SJSA1 (cell line): ENCODE measurements at places on chromosomes 3 and 15.

DNA sequence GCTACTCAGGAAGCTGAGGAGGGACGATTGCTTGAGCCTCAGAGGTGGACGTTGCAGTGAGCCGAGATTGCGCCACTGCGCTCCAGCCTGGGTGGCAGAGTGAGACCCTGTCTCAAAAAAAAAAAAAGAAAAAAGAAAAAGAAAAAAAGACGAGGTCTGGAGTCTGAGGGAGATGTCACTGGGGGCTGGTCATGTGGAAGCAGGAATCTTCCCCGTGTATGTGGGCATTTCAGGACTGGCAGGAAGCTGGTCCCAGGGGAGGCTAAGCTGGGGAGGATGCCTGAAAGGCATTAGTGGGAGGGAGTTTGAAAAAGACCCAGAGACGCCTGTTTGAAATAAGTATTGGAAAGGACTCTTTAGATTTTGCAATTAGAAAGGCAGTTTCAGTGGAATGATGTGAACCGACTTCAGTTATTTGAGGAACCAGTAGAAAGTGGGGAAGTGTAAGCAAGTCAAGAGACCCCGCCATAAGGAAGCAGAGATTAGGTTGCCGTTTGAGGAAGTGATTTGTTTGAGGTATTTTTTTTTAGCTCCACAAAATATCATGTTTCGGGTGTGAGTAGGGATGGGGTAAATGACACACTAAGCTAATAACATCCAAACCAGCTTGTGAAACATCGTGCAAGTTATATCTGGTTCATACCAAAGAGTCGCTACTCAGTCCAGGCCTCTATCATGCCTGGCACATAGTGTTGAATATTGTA is 55.5 kb downstream of the ST6GAL1 start:
- no peak for DNase-seq

GRCh38 chr3:103181160-103181559 is 746.3 kb downstream of the ZPLD1 start:
- no peak for DNase-seq

GRCh38 chr3:37100411-37100810 is 74.0 kb downstream of the LRRFIP2 start:
- no peak for DNase-seq

GRCh38 chr15:80780416-80781221 is 1.4 kb downstream of the CEMIP start:
- DNase-seq = peak; percentile 47

- DNase-seq = no peak
Observed at GRCh38 chr3:109831403-109831802, 494.1 kb upstream of the DPPA4 start.

DNA sequence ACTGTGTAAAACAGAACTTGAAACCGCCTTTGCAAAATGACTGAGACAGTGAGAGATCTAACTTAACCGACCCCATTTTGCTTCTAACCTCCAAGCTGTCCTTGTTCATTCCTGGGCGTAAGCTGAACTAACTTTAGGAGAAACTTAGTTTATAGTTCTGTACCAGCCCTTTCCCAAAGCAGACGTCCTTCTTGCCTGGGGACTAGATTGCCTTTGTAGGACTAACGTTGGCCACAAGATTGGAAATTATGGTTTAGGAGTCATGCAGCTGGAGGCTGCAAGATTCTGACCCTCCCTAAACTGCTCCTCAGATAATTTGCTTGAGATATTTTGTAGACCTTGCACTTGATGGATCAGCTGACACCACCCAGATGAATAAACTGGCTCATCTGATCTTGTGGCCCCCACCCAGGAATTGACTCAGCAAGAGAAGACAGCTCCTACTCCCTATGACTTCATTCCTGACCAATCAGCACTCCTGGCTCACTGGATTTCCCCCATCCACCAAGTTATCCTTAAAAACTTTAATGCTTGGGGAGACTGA is 219.9 kb upstream of the PROK2 start:
- DNase-seq = no peak

DNA sequence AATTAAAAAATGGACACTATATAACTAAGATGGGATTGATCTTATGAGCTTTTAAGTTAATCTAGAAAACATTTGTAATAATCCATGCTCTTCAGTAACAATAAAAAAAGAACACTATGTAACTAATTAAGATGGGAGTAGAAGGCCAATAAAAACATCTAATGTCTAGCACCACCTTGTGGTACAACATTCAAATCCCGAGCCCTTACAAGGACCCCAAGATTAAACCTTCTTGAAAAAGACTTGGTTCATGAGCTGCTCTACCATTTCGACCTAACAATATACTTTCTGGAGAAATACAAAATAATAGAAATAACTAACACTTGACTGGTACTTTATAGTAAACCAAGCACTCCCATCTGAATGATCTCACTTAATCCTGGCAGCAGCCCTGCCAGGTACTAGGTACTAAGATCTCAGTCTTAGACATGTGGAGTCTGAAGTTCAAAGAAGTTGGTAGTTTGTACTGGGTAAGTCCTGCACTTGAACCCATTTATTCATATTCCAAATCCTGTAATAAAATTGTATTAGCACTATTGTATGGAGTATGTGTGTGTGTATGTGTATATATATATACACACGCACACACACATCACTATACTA is 21.8 kb downstream of the METTL6 start:
- no peak for DNase-seq

DNA sequence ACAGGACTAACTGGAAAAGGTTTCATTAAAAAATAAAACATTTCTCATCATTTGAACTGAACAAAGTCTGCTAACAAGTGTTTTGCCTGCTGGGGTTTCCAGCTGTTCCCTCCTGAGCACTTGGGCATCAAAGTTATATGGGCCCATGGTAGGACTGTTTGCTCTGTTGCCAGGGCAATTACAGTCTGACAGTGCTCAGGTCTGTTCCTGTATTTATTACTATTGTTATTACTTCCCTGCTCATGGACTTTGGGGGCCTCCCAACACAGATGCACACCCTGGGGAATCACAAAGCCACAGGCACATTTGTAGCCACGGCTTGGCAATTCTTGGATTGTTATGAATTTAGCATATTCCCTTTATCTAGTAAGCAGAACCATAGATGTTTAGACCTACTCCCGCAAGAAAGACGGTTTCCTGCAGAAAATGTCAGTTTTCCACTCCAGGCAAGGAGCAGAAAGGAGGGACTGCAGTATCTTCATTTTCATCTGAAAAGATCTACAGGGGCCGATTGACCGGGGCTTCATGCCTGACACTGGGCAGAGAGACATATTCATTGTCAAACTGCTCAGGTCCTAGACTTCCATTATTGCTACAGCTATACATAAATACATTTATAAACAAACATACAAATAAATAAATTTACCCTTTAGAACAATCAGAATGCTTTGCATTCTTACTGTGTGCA is 580.2 kb downstream of the AGBL1 start:
- no peak for DNase-seq

DNA sequence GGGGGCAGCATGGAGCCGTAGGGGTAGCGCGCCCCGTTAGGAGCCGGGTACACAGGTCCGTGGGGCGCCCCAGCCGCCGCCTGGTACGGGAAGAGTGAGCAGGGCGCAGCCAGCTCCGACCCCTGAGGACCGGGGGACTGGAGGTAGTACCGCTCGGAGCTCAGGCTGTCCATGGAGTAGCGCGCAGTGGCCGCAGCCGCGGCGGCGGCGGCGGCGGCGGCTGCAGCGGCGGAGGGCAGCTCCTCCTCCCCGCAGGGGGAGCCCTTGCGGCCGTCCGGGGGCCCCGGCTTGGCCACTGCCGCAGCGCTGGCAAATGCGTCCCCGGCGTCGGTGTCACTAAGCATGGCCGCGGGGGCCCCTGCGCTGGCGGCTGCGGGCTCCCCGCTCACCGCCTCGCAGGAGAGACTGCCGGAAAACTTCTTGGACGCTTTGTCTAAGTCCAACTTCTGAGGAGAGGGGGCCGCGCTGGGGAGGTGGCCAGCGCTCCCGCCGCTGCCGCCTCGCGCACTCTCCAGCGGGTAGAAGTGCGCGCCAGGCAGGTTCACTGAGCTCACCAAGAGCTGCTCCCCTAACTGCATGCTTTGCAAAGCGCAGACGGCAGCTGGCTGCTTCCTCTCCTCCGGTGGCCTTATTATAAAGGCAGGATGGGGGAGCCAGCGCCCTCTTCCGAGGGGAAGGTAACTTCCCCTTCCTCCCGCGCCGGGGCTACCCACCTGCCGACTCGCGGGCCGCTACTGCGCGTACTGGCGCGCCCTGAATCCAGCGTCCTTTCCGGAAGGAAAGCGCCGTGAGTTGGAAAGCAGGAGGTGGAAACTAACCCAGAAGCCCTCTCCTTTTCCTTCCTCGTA is at the start of gene EOMES:
Gene EOMES (minus strand): TSS at position 607 of the 848 bp plus-strand sequence. CDS start 29 bp downstream, at position 578.
- DNase-seq = no peak

DNA sequence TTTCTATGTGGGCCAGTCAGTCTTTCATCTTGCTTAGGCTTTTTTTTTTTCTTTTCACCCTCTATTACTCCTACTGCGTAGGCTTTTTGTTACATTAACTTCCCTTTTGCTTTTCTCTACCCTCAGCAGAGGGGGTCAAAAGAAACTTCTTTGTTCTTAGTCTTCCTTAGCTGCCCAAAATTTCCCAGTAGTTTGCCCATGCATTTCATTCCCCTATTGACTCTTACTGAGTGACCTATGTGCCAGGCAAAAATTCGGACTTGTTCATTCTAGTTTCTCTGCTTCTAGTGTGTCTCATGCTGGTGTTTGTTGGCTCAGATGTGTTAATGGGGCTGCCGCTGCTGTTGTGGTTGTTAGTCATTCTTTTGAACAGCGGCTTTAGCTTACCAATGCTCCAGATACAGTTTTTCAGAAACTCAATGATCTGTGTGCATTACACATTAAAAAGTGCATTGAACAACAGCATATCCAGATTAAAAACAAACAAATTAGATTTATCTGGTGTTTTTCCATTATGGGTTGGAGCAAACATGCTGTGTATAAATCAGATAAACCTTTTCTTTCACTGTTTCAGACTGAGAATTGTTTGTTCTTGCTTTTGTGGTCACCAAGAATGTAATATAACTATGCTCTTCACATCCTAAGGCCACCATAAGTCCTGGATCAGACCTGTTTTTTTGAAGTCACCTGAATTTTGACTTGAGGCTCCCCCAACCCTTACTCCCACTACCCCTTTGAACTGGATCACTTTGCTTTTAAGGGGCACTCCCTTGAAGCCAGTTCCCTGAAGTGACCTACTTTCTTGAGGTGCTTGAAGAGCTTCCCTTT is 43.1 kb downstream of the PDE8A start:
- DNase-seq = no peak

DNA sequence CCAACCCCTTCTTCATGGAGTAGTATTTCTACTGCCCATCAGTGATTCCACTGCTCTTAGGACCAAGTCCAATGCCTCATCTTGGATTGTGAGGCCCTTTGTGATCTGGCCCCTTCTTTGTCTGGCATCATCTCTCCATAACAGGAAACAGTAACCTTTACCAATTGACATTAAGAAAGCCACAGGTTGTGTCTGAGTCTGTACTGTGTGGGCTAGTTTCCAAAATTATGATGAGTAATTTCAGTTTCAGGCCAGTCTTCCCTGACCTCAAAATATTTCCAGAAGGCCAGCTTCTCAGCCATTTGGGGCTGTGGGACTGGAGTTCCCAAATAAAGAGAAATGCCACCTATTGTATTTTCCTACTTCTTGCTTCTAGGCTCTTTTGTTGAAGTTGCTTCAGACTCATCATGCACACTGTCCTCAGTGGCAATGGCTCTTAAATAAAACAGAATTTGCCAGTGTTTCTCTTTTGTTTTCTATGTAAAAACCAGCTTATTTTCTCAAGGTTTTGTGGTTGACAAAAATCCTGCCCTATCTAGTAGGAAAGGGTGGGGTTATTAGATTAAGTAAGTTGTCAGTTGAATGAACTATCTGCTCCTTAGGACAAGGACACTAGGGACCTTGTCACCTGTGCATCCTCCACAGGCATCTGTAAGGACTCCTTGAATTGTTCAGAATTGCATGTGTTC is 47.0 kb upstream of the ACKR4 start:
- peak; percentile 11 for DNase-seq

DNA sequence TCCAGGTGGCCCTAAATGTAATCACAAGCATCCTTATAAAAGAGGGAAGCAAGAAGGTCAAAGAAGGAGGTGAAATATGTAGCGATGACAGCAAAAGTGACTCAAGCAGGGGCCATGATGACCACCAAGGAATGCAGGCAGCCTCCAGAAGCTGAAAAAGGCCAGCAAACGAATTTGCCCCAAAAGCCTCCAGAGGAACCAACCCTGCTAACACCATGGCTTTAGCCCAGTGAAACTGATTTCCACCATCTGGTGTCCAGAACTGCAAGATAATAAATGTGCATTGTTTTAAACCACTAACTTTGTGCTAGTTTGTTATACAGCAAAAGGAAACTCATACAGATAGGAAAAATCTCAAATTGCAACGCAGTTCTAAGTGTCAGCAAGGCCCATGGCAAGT is 23.0 kb upstream of the RBSN start:
- no peak for DNase-seq

GRCh38 chr3:4396542-4396941 is 70.5 kb downstream of the SUMF1 start:
- no peak for DNase-seq

DNA sequence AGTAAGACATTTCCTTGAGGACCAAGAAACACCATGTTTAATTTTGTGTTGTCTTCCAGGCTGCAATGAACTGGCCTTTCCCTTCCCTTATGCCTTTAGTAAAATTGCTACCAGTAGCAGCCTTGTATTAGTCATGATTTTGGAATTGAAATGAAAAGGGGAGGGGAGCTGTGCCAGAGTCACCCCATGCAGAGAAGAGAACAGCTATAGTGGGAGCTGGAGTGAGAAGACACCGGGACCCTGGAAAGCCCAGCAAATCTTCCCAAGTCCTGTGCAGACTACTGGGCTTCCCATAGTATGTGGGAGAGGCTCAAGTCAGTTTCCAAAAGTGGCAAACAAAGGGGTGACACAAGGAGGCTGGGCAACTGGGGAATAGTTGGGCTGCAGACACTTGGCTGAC is 178.5 kb downstream of the NR1D2 start:
- peak; percentile 38 for DNase-seq

DNA sequence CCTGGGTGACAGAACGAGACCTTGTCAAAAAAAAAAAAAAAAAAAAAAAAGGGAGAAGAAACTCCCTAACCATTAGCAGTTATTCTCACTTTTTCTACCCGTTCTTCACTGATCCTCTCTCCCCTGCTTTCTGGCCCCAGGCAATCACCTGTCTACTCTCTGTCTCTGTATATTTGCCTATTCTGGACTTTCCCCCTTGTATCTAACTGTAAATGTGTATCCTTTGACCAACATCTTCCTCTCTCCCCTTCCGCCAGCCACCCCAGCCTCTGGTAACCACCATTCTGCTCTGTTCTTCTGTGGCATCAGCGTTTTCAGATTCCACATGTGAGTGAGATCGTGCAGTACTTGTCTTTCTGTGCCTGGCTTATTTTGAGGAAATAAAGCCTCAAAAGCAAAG is 6.9 kb downstream of the CYFIP1 start:
- no peak for DNase-seq

DNA sequence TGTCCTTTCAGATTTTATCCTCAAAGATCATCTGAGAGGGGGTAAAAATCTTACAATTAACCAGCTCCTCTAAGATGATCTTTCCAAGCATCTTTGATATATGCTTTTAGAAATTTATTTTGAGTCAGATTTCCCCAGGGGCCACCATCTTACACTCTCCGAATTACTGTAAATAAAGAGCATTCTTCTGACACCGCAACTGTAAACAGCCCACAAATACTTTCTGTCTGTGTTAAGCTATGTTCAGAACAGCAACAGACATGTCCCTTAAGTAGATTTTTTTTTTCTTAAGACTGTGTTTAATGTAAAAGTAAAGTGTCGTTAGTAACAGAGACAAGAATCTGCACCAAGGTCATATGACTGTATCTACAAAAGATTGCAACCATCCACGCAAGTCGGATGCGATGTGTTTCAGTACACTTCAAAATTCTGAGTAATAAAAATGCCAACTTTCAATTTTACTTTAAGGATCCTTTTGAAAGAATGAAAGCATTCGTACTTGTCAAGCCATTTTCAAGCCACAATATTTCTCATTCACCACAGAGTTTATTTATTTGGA is 159.0 kb upstream of the KCNH8 start:
- DNase-seq = peak; percentile 21
